ENCODE measurements at places on chromosomes 11 and 22. TPM values are rescaled to one million over a fixed set of nuclear protein-coding genes. Genes with fewer than 3 reads are reported as not detected.

GRCh38 chr11:77152846-77153245 is 24.8 kb downstream of the MYO7A start:
- no peak for ATAC-seq

The CCDC87 gene
- total RNA-seq: 0.15 TPM

The GALNT18 gene
- 7.3 TPM for total RNA-seq

The RAG2 gene
- not detected for total RNA-seq

The CARNS1 gene
- 2.0 TPM for total RNA-seq

- peak; percentile 40 for ATAC-seq
Measured at GRCh38 chr11:32893343-32894148, 935 bp downstream of the QSER1 start.

The MTCH2 gene
- 173 TPM for total RNA-seq

GRCh38 chr11:1230456-1231395 is 7.9 kb downstream of the MUC5B start:
- ATAC-seq: no peak

DNA sequence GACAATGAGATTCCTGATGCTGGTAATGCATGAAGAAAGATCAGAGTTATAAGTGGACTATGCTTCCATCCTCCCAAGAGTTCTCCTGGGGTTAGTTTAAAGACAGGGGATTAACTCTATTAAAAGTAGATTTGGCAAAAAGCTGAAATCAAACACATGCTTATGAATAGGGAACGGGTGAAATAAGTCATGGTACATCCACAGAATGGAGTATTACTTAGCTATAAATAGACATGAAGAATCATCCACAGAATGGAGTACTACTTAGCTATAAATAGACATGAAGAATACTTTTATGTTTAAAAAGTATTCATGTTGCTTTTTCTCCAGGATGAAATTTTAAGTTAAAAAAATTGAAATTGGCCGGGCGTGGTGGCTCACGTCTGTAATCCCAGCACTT is 596.4 kb upstream of the B3GAT1 start:
- no peak for ATAC-seq

DNA sequence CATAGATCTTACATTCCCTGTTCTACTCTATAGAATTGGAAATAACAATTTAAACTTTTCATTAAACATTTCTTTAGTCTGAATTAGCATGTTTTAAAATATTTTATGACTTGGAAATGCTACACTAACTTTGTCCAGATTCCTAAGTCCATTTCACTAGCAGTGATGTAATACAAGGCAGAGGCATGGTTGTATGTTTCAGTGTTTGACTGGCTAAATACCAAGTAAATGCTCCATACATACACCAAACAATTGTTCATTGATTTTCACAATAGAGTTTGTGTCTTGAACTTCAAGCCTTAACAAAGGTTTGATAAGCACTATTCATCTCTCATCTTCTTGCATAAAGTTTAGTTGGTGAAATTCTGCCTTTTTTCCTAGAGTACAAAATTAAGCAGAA is 13.5 kb downstream of the ZBED5 start:
- no peak for ATAC-seq

DNA sequence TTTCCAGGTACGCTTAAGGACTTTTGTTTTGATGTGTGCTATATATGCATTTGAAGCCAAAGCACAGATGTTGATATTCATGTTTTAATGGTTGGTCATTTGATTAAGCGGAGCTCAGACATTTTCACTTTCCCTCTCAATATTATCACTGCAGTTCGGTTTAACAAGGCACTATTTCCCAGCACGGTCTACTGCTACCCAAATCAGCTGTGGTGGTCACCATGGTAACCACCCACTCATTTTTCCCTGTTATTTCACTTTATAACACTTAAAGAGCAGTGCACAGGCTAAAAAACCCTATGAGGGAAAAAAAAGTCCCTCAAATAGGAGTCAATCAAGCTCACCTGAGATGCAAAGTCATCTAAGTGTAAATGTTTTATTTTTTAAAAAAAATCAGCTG is 439.6 kb upstream of the CCDC90B start:
- ATAC-seq: no peak

DNA sequence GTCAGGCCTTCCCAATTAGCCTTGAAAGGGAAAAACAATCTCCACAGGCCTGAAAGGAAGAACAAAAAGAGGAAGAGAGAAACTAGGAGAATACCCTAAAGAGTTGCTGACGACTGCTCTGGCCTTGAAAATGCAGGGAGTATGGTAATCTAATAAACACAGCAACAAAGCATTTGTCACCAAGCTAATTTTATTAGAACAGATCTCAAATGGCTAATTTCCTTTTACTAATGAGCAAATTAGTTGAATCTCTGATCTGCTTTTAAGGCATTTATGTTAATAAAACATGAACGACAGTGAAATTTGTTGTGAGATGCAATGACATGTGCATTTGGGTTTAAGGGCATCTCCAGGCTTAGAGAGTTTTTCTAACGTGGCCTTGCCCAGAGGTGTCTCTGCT is 212.2 kb downstream of the BUD13 start:
- no peak for ATAC-seq

GRCh38 chr11:122746611-122747244 is 91.2 kb downstream of the UBASH3B start:
- ATAC-seq: no peak

The WNT11 gene
- total RNA-seq: not detected

GRCh38 chr22:48738204-48738980 is 1089.3 kb downstream of the BRD1 start:
- no peak for ATAC-seq

The PAAF1 gene
- total RNA-seq: 40.6 TPM

DNA sequence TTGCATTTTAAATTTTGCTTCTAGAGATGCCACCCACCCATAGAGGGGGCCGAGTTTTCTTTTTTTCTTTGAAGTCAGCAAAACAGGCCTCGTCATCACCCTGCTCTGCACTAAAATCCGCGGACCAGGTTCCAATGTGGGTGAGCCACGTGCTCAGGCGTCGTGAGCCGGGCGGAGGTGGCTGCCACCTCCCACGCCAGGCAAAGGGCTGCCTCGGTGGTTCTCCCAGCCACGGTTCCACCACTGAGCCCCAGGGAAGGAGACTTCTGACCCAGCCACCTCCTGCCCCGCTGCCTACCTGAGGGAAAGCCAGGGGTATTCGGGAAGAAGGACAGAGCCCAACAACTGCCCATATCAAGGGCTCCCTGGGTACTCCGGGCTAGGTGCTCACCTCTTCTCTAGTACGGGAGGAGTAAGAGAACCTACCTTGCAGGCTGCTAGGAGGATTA is 45.3 kb downstream of the MN1 start:
- no peak for ATAC-seq

The BTG4 gene
- not detected for total RNA-seq

DNA sequence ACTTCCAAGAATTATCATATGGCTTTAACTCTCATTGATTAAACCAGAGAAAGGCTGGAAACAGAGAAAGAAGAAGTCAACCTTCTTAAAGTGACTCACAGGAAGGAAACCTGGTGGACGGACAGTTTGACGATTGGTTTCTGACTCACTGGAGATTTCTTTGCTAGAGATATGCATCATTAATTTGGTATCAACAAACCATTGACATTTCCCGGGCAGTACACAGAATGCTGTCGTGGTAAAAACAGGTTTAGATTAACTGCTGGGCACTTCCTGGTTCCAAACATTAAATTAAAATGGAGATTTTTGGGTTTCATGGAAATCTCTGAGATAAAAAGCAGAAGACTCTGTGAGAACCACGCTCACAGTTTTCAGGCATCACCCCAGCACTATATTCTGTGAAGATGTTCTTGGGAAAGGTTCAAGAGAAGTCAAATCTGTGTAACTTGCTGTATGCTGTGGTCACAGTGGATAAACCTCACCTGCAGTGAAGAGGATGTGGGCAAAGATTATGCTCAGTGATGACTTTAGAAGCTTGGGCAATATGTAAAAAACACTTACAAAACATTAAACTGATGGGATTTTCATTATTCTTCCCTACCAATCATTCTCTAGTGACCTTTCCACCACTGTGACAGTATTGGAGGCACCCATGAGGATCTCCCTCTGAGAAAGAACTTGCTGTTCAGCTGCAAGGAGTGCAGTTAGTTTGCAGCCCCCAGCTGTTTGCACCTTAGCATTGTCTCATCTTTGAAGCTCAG is 61.1 kb upstream of the CD44 start:
- ATAC-seq: peak; percentile 71

DNA sequence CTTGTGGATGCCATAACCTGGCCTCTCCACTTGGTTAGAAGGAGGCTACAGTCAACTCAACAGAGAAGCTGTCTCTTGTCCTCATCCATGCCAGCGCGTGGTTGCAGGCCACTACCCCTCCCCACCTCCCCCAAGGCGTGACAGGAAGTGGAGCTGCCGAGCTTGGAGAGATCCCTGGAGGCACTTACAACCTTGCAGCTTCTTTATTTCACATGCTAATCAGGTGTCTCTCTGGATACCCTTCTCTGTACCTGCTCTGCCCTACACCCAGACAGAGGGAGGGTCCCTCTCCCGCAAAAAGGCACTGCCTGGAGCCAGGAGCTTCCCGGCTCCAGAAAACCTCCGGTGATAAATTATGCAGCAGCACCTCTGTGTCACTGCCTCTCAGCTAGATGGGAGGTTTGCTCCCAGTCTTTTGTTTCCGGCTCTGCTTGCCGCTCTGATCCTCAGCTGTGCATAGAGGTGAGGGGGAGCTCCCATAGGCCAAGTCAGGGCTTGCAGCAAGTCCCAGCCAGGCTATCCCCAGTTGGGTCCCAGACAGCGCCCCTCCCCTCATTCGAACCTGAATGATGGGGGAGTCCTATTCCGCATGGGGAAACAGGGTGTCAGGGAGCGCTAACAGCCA is 5.7 kb downstream of the LRP4 start:
- no peak for ATAC-seq

- no peak for ATAC-seq
Measured at GRCh38 chr11:37973941-37974340, 1375.9 kb upstream of the RAG2 start.

DNA sequence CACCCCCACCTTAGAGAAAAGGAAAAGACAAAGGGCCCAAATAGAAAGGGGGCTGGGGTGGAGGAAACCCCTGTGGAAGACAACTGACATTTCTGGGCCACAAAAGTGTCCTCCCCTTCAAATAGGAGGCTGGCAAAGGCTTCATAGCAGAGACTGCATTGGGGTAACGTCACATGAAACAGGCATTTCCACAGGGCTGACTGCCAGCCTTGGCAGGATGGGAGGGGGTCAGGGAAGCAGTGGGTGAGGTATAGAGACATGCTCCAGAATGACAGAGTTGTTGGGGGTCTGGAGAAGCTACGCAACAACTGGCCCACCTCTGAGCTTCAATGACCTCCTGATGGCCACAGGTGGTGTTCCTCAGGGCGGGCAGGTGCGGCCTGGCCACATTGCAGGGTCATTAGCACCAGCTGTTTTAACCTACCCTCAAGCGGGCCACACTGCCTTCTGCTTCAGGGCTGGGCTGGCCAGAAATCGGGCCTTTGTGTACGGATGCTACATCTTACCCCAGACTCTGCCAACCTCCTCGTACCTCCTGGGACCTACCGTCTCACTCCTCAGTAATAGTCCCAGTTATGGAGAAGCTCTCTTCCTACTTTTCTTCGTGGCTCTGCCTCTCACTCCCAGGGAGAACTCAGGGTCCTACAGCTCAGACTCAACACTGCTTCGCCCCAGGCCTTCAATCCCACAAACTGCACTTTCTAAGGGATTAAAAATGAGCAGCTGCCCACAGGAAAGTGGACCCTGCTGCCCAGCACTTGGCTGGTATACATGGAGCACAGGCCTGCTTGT is 160.0 kb upstream of the NCAM1 start:
- no peak for ATAC-seq

The ASPHD2 gene
- total RNA-seq: 13.2 TPM

DNA sequence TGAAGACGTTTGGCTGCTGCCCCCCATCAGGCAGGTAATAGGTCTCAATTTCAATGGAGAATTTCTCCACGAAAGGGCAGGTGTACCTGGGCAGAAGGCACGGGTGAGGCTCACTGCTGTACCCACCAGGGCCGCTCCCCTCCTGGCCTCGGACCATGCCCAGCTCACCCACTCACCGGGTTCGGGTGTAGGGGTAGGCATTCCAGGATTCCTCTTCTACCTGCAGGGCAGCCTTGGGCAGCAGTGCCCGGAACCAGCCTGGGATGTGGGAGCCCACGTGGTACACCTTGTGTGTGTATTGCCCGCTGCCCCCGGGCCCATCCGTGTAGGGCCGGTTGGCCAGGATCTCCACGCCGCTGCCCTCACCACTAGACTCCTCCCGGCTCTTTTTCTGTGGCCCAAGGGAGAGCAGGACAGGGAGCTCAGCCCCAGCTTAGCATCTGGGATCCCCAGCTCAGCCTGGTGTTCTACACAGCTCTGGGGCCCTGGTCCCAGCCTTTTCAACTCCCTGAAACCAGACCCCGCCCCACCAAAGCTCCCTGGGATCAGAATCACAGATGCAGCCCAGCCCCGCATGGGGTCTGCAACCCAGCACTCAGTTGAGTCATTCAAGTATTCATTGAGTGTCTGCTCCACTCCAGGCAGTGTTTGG is 2.7 kb downstream of the PITPNM1 start:
- no peak for ATAC-seq

DNA sequence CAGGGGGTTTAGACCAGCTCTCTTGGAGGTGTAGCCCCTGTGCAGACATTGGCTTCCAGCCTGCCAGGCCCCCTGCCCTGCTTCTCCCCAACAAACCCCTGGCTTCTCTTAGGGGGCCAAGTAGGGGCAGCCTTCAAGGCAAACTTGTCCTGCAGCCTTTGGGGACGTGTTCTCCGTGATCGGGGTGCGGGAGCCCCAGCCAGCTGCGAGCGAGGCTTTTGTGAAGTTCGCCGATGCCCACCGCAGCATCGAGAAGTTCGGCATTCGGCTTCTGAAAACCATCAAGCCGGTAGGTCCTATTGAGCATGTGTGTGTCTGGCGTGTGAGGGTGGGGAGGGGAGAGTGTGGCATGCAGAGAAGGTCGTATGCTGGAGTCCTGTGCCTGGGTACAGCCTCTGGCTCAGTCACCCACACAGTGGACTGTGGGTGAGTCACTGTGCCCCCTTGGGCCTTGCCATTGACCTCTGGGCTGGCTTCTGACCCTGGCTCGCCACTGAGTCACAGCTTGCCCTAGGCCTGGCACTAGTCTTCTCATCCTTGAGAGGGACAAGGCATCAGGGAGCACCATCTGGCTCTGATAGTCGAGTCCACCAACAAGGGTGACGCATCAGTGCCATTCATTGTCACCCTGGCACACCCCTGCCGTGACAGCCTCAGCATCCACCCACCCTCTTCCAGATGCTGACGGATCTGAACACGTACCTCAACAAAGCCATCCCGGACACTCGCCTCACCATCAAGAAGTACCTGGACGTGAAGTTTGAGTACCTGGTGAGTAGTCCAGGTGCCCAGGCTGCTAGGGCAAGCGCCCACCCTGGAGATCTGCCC is 11.4 kb downstream of the SLC16A8 start:
- no peak for ATAC-seq

- no peak for ATAC-seq
Measured at GRCh38 chr22:27972732-27973698, 54.0 kb upstream of the PITPNB start.

DNA sequence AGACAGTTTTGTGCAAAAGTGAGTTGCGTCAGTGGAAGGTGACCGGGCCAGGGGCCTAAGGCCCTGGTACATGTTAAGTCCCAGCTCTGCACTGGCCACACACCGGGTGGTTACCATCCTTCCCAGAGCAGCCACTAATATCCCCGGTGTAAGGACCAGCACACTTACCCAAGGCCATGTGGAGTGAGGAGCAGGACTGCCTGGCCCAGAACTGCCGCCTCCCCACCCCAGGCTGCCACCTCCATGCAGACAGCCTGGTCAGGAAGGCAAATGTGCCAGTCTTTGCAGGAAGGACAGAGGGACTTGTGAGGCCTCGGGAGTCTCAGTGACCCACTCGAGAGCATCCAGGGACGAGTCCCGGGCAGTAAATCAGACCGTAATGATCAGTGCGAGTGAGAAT is 102.9 kb downstream of the MORC2 start:
- no peak for ATAC-seq

The MUC6 gene
- not detected for total RNA-seq
